ENCODE measurements at places on chromosomes 3 and 15.

- DNase-seq, result no peak
- no peaks in the 10 kb centered on the region for H3K4me1 ChIP-seq
- no peak overlapping the region for H3K27ac ChIP-seq
- H3K27me3 ChIP-seq, result no peaks in the 10 kb centered on the region
Measured at GRCh38 chr15:91975241-91975978, 121.9 kb downstream of the SLCO3A1 start.

DNA sequence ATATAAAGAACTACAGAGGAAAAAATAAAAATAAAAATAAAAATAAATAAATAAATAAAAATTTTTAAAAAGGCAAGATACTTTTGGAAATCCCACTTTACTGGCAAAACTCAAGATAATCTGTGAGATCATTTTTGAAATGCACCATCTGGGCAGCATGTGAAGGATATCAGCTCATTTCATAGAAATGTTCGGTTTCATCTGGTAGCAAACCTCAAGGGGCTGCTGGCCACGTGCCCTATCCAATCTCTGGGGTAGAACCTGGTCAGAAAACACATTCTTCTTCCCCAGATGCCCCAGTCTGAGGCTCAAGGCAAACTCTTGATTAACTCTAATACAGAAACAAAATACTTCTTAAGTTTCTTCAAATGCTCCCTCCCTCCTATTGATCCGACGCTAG is 166.0 kb downstream of the FMN1 start:
- no peak overlapping the region for H3K4me3 ChIP-seq
- H3K27ac ChIP-seq, result no peak overlapping the region
- no peaks in the 10 kb centered on the region for H3K36me3 ChIP-seq
- no peaks in the 10 kb centered on the region for H3K4me1 ChIP-seq
- H3K27me3 ChIP-seq, result no peaks in the 10 kb centered on the region
- no peak for DNase-seq

DNA sequence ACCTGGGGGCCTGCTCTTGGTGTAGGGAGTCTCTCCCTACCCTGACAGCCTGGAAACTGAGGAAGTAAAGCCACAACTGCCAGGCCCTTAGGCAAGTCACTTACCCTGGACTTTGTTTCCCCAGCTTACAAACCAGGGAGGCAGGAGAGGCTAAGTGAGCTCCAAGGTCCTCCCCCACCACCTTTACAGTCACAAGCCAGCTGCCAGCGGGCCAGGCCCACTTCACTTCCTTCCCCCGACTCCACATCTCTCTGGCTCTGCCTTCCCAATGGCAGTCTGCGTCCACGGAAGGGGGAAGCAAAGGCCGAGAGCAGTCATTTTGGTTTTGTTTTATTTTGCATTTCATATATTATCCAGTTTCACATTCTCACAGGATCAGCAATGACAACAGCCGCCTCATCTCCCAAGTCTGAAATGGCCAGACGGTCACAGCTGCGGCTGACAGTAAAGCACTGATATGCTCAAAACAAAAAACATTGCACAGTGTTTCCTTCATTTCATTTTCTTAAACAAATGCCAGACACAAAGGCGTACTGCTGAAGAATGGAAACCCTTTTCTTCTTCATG is 35.7 kb downstream of the RBPMS2 start:
- no peaks in the 10 kb centered on the region for H3K36me3 ChIP-seq
- H3K27ac ChIP-seq, result no peak overlapping the region
- no peaks in the 10 kb centered on the region for H3K27me3 ChIP-seq

DNA sequence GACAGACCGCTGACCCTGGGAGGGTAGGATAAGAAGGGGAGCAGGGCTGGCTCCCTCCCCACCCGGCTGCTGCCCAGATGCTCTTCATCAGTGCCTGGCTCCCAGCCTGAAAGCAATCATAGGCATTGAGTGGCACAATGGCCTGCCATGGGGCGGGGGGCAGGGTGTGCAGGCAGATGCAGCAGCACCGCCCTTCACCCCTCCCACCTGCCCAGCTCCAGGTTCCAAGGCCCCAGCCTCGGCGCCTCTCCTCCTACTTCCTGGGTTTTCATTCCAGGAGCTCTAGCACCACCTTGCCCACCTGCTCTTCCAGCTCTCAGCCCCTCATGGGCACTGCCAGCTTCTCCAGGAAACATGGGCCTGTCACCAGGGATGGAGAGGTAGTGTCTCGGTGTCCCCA is 101.7 kb downstream of the MEGF11 start:
- H3K27ac ChIP-seq, result no peak overlapping the region
- no peak overlapping the region for H3K4me3 ChIP-seq
- no peaks in the 10 kb centered on the region for H3K4me1 ChIP-seq
- peaks cover 16% of the 10 kb centered on the region for H3K27me3 ChIP-seq
- H3K36me3 ChIP-seq, result no peaks in the 10 kb centered on the region
- DNase-seq, result no peak

GRCh38 chr3:105771392-105771791 is 97.4 kb downstream of the CBLB start:
- no peak overlapping the region for H3K27ac ChIP-seq
- no peak overlapping the region for H3K4me3 ChIP-seq
- H3K36me3 ChIP-seq, result peaks cover 69% of the 10 kb centered on the region

DNA sequence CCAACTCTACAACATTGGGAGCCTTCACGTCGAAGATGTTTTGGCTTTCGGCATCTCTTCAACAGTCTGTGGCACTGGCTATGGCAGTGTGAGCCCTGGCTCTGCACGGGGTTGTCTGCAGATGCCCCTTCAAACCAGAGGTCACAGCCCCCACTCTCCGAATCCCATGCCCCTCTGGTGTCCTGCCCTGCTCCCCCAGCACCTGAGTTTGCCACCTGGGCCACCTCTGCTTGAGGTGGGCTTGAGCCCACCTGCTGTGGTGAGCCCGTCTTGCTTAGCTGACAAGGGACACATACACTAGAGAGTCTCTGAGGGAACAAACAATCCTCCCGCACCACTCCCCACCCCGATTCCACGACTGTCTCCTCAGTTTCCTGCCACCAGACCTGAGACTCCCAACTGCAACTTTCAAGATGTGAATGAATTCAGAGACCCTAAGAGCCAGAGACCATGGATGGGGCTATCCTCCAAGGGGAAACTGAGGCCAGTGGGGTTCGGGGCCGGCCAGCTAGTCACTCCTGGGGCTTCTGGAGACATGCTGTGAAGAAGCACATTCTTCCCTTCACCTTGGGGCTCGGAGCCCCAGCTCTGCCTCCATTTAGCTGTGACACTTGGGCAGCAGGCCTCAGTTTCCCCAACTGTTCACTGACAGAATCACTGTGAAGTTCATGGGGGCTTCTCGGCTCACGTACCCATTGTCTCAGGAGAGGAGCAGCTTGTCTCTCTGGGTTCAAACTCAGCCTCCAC is 44.6 kb downstream of the TPRA1 start:
- no peak overlapping the region for H3K4me3 ChIP-seq
- peaks cover 31% of the 10 kb centered on the region for H3K27me3 ChIP-seq
- H3K27ac ChIP-seq, result no peak overlapping the region
- H3K4me1 ChIP-seq, result peaks cover 4% of the 10 kb centered on the region
- H3K36me3 ChIP-seq, result no peaks in the 10 kb centered on the region
- DNase-seq, result no peak

DNA sequence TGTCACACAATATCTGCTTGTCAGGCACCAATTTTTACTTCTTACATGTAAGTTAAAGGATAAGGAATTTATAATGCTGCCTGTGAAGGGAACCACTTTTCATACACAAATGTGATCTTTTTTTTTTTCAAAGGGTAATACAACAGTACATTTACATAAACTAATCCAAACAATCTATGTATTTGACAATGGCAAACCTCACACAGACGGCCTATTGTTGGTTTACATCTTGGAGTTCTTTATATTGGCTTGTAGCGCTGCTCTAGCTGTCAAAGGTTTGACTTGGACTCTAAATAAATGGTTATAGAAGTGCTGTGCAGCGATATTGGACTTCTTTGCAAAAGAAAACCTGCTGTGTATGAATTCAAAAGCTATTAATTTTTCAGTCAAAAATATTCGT is 598.0 kb downstream of the FOXP1 start:
- H3K27me3 ChIP-seq, result no peaks in the 10 kb centered on the region
- peaks cover 44% of the 10 kb centered on the region for H3K4me1 ChIP-seq
- no peak for DNase-seq
- H3K4me3 ChIP-seq, result no peak overlapping the region

DNA sequence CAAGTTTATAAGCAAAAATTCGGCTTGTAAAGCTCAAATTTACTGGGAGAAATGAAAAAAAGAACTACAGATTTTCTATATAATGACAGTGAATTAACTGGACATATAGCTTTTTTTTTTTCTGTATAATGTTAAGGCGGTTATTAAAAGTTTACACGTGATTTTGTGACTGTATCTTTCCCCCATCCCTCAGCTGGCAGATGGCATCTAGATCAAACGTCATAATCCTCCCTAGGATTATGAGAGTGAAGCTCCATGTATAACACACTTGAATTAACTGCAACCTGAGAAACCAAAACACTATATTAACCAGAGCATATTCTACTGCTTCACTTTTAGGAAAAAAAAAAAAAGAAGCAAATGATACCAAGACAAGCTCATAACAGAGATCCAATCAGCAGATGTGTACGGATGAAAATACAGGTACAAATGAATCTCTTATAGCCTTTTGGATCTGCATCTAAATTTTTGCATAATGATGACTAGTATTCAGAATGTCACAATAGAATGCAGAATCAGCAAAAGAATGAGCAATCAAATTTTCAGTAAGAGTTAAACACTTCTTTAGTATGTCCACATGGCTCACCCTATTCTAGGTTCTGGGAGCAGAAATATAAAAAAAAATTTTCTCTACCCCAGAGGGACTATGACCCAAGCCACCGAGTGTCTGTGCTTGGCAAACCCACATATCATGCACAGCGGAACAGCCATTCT is 12.4 kb downstream of the MOBP start:
- H3K4me3 ChIP-seq, result no peak overlapping the region
- H3K4me1 ChIP-seq, result no peaks in the 10 kb centered on the region
- H3K27ac ChIP-seq, result no peak overlapping the region
- H3K27me3 ChIP-seq, result peaks cover 3% of the 10 kb centered on the region
- no peaks in the 10 kb centered on the region for H3K36me3 ChIP-seq

DNA sequence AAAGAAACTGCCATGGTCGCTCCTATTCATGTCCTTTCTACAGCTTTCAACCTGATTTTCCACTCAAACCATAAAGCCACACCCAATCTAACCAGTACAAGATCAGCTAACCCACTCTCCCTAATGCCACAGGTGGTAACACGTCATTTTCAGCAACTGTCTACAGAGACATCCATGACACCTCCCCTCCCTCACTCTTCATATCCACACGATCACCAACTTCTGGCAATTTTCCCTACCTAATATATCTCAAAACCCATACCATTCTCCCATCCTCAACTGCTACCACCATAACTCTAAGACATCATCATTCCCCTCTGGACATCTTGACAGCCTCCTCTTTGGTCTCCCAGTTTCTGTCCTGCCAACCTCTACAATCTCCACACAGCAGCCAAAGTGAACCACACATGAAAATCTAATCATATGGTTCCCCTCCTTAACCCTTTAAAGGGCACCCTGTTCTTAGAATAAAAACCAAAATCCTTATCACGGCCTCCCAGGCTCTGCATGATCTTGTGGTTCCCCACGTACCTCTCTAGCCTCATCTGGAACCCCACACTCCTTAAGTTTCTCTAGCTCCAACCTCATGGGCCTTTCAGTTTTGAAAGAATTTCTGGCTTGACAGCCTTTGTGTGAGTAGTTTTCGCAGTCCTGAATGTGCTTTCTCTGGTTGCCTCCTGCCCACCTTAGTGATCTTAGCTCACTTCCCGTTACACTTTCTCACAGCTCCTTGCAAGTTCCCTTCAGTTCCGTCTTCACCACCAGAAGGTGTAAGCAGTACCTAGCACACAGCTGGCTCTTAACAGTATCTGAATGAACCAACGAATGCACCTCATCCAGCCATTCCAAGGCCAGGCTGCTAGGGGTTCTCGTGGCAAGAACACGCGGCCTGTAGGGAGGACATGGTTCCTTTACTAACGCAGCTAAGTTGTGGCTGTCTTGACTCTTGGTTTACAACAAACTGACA is 33.4 kb downstream of the SPINK8 start:
- DNase-seq, result peak; percentile 62
- peaks cover 4% of the 10 kb centered on the region for H3K27me3 ChIP-seq
- peaks cover 39% of the 10 kb centered on the region for H3K4me1 ChIP-seq

DNA sequence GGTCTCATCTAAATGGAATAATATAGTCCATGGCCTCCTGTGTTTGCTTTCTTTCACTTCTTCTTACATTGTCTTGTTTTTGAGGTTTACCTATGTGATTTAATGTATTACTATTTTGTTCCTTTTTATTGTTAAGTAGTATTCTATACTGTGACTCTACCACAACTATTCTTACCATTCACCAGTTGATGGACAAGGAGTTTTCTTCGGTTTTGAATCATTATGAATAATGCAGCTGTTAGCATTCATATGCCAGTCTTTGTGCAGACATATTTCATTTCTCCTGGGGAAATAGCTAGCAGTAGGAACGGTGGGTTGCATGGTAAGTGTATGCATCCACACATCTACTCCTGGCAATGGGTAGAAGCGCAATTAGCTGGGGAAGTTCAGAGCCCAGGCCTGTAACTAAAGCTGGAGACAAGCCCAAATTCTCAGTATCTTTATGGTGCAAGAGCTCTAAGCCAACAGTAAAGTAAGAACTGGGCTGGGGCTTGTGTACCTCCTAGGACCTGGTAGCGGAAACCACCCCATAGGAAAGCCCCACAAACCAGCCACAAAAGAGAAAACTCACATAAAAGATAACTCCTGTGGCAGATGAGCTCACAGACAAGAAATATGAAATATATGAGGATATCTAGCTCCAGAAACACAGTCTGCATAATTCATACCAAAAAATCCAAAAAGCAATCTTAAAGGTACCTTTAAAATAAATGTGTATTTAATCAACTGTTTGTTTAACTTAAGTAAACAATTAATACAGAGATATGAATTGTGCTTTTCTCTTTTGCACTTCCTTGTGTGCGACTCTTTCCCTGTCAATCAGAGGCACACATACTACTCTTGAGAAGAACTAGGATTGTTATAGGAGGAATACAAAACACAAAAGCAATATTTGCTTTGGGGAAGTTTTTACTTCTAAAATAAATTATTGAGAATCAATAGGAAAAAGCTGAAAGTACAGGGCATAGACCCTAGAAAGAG is 2.7 kb upstream of the CSTA start:
- H3K36me3 ChIP-seq, result peaks cover 4% of the 10 kb centered on the region
- peaks cover 26% of the 10 kb centered on the region for H3K27me3 ChIP-seq
- peak; percentile 49 for DNase-seq
- H3K27ac ChIP-seq, result no peak overlapping the region
- no peak overlapping the region for H3K4me3 ChIP-seq

DNA sequence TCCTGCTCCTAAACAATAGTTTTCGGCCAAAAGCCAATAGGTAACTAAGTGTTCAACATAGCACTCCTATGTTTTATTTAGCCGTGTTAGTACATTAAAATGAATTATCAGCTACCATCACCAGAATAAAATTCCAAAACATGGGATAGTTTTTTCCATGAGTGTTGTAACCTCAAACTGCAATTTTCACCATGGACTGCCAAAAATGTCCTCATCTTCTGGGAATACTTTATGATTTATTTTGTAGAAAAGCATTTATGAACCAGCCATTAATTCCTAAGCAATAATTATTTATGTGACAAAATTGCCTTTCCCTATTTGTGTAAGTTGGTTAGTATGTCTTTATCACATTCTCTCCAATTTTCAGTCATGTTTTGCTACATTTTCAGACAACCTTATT is 438.1 kb downstream of the NAALADL2 start:
- H3K27ac ChIP-seq, result no peak overlapping the region
- H3K36me3 ChIP-seq, result no peaks in the 10 kb centered on the region
